ENCODE measurements at places on chromosomes 13 and 19.

- DNase-seq = no peak
Observed at GRCh38 chr19:52748336-52748950, 13.6 kb upstream of the ZNF611 start.

- peak; percentile 73 for DNase-seq
Observed at GRCh38 chr13:111046590-111047141, 68.4 kb upstream of the ARHGEF7 start.

GRCh38 chr13:19062019-19062646 lies 119.5 kb downstream of the TUBA3C start:
- no peak for DNase-seq

GRCh38 chr19:2491130-2491801 lies 15.3 kb downstream of the GADD45B start:
- DNase-seq = peak; percentile 58

GRCh38 chr13:101271681-101272245 lies 144.5 kb downstream of the NALCN start:
- no peak for DNase-seq

DNA sequence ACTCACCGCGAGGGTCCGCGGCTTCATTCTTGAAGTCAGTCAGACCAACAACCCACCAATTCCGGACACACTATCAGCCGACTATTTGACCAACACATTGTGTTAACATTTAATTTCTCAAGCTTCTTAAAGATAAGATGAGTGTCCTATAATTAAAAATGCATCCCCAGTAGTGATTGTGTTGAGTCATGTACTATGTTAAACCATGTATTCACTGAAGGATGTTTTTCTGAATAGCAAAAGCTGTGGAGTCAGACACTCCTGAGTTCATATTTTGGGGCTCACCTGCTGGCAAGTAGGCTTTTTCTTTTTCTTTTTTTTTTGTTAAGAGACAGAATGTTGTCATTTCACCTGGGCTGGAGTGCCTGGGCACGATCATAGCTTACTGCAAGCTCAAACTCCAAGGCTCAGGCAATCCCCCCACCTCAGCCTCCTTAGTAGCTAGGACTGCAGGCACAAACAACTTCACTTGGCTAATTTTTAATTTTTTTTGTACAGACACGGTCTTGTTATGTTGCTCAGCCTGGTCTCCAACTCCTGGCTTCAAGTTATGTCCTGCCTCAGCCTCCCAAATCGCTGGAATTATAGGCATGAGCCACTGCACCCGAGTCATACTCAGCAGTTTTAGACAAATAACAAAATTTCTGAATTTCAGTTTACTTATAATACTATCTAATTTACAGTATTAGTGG lies 606.9 kb downstream of the PCDH9 start:
- no peak for DNase-seq

DNA sequence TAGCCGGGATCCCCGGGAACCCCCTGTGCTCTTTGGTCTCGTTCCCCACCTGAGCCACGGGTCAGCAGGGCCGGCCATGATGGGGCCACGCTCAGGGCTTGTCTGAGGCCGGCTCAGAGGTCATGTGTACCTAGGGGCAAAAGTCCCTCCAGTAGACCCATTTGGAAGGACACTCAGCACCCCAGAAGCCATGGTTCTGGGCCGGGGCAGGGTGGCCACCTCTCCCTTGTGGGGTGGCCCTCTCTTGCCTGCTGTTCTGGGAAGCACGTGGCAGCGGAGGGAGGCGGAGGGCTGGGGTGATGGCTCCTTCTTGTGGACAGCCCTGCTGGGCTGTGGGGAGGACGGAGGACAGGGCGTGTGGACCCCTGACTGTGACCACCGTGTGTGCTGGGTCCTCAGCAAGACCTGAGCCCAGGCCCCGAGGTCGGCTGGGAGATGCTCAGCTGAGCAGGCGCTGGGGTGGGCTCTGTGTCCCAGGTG lies 6.4 kb upstream of the PEAK3 start:
- no peak for DNase-seq

- DNase-seq = peak; percentile 90
Observed at GRCh38 chr19:12788682-12789097, 2.6 kb upstream of the JUNB start.

DNA sequence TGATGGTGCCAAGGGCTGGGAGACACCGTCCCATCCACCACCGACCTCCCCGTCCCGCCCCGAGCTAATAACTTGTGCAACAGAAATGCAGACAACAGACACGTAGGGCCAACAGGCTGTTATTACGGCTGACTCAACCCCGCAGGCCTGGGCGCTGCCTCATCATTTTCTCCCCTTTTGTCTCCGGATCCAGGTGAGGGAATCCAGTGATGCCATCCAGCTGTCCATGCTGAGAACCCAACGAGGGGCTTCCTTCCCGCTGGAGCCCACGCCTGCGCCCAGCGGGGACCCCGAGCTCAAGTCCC lies 6.4 kb upstream of the DIRAS1 start:
- no peak for DNase-seq

DNA sequence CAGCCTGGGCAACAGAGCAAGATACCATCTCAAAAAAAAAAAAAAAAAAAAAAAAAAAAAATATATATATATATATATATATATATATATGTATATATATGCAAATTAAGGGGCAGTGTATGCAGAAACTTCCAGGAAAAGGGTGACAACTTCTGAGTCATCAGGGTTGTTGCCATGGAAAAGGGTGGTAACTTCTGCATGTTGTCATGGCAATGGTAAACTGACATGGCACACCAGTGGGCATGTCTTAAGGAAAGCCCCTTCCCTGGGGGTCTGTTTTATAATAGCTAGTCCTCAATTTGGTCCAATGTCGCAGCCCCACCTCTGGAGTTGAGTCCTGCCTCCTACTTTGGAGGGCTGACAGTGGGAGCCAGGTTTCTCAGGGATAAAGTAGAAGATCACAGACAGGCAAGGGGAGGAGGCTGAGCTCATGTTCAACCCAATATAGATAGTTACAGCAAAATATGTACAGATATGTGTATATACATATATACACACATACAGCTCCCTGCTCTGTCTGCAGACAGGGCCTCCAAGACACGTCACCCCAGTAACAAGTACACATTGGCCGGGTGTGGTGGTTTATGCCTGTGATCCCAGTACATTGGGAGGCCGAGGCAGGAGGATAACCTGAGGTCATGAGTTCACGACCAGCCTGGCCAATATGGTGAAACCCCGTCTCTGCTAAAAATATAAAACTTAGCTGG lies 7.2 kb upstream of the FCHO1 start:
- no peak for DNase-seq

GRCh38 chr19:11383706-11384048 lies 437 bp downstream of the EPOR start:
- DNase-seq = no peak

GRCh38 chr13:109990296-109990695 lies 203.9 kb upstream of the IRS2 start:
- no peak for DNase-seq

DNA sequence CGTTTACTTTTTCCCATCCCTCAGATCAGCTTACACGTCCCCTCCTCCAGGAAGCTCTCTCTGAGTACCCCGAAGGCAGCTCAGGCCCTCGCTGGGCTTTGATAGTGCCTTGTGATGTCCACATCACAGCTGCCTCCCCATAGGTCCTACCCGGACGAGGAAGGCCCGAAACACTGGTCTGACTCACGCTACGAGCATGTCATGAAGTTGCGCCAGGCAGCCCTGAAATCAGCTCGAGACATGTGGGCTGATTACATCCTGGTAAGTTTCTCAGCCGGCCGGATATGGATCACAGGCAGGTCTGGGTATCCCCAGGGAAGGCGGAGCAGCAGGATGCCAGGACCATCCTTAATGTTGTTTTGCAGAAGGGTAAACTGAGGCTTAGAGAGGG lies 4.8 kb downstream of the COLGALT1 start:
- DNase-seq = no peak

- peak; percentile 64 for DNase-seq
Observed at GRCh38 chr19:19366434-19367396, 38.8 kb upstream of the GATAD2A start.

GRCh38 chr13:98843482-98843877 lies 91.0 kb upstream of the SLC15A1 start:
- no peak for DNase-seq

GRCh38 chr13:30654430-30654829 lies 36.7 kb downstream of the USPL1 start:
- DNase-seq = no peak

- no peak for DNase-seq
Observed at GRCh38 chr13:113161433-113161832, 3.0 kb downstream of the PROZ start.

DNA sequence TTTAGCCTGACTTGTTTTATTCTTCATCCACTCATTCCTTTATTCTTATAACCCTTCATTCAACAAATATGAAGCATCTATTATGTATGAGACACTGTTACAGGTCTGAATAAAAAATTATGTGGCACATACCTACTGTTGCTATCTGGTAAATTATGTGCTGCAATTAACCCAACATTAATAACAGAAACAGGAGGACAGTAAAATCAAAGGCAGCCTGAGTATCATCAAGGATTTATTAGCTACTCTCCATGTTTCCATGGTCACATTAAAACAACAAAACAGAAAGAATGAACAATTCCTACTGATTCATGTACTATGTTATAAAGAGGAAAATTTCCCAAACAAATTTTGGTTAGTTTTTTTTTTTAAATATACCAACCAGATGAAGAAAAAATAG lies 43.9 kb downstream of the RAP2A start:
- DNase-seq = no peak

- DNase-seq = no peak
Observed at GRCh38 chr13:43558326-43558725, 228.4 kb downstream of the ENOX1 start.

DNA sequence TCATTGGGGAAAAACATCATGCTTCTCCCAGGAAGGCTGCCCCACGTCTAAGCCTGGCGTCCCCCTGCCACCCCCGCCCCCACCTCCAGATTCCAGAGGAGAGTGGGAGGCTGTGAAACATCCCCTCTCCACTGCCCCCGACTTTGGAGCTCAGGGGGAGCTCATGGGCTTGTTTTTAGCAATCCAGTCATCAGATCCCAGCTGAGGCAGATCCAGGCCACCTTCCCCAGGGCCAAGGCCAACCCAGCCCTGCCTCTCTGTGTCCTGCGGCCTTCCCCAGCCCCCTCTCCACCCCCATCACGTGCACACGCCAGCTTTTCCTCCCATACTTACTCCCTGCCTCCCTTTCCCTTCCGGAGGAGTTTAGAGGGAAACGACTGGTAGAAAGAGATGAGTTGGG lies 38.8 kb downstream of the SHISA2 start:
- no peak for DNase-seq

- no peak for DNase-seq
Observed at GRCh38 chr13:57346786-57347185, 179.8 kb downstream of the PRR20E start.

- DNase-seq = peak; percentile 61
Observed at GRCh38 chr19:50909240-50910070, 1.7 kb downstream of the KLK4 start.

GRCh38 chr19:46607448-46607841 lies 6.3 kb downstream of the CALM3 start:
- DNase-seq = no peak

DNA sequence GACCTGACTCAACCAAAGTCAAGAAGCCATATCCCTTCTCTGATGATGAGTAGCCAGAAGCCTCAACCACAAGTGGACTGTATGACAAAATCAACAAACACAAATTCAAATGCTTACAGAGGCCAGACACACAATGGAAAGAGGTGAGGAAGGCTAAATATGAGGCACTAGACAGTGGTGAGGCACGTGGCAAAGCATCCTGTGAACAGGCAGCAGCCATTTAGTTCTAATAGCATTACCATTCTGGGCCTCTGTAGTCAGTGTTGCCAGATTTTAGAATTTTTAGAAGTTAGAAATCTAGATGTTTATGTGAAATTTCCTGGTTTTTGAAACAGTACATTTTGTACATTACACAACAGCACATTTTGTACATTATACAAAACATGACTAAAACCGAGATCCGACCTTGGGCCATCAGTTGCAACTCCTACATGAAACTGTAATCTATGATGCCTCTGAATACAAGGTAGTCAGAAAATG lies 403.3 kb downstream of the COG6 start:
- DNase-seq = no peak

DNA sequence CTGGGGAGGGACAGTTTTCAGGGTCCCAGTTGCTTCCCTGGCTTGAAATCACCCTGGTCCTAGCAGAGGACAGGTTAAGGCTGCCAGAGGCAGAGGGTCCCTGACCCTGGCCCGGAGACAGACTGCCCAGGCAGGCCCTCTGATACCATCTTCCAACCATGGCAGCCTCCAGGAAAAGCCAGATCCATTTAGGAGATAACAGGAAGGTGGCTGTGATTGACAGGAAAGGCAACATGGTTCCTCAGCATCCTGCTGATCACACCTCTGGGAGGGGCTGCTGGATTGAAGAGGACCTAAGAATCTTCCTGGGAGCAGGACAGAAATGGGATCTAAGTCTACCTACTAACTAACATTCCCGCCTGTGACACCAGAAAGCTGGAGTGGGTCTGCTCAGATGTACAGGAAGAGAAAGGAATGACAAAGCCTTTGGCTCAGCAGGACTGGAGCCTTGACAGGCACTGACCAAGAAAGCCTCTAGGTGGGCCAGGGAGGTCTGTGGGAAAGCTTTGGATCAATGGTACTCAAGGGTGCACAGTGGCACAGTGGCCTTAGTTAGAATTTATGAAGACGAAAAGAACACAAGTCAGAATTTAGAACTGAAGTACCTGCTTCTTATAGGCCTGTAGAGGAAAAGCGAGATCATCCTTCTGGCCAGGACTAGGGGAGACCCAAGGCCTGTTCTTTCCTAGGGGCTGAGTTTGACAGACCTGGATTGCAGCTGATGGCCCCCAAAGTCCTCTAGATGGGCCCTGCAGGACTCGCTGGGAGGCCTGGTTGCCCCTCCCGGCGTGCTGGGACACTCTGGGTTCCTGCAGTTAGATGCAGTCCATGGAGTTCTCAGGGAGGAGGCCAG lies 2.3 kb upstream of the PRKACA start:
- no peak for DNase-seq

DNA sequence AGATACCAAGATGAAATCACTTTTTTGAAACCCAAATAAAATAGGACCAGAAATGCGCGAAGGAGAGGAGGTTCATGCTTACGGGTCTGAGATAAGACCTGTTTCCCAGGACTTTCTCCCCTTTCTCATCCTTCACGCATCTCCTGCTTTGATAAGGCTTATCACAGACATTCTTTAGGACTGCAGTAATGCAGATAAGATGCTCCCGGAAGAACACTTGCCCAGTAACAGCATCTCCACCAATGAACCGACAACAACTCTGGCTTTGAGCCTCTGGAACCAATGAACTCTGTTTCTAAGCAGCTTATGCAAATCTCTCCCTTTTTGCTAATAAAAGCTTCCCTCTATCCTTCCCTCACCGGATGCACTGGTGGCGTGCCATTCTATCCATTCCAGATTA lies 783.4 kb upstream of the ARGLU1 start:
- no peak for DNase-seq

Measured in femur (tissue), 1 donor.